ENCODE measurements at places on chromosomes 3 and 15.

DNA sequence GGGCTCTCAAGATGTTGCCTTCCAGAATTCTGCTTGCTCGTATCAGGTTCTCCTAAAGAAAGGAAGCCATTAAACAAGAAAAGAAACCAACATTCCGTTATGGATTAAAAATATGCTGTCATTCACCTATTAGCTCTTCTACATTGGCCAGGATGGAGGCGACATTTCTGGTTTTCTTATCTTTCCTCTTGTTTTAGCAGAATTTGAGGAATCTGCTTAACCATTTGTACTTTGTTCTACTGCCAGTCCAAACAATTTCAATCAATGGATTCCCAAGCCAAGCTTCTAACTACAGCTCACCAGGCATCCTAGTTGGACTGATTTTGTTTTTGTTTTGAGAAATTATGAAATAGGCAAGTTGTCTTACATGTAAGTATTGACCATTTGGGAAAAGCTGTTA lies 164.6 kb upstream of the TSC22D2 start:
- no peak for DNase-seq

GRCh38 chr15:101100118-101100517 lies 151.7 kb downstream of the CHSY1 start:
- DNase-seq = no peak

GRCh38 chr15:43046484-43046883 lies 59.4 kb downstream of the UBR1 start:
- DNase-seq = no peak

DNA sequence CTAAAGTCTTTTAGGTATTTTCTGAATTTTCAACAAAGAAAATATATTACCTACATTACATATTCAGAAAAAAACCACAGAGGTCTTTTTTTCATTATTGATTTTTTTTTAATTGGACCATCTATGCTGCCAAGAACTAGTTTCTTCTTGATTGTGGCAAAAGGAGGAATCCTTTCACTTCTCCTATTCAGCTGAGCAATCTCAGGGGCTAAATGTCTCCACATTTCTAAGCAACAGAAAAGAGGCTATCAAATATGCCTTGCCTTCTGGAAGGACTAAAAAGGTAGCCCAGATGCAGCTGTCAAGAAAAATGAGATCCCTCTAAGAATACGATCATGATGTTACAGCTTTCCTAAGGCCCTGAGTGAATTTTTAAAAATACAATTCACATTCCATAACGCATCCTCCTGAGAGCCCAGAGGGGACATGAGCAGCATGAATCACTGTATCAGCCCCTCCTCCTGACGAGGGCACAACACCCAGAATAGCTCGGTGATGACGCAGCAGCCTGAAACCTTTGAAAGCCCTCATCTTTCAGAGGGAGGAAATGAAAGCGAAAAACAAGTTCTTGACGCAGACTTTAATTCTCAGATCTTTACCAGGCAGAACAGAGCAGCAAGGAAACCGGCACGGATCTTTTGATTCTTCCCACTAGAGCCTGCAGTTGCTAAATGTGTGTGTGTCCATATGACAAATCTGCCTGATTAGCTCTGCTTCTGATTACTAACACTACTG lies 24.6 kb downstream of the RUBCN start:
- DNase-seq = peak; percentile 53

- DNase-seq = no peak
These were observed 8.4 kb downstream of the MITF start for GRCh38 chr3:69747511-69748258.

GRCh38 chr15:57541805-57542504 lies 49.7 kb upstream of the MYZAP start:
- no peak for DNase-seq

GRCh38 chr3:170137986-170138385 lies 43.5 kb downstream of the PHC3 start:
- DNase-seq = no peak

DNA sequence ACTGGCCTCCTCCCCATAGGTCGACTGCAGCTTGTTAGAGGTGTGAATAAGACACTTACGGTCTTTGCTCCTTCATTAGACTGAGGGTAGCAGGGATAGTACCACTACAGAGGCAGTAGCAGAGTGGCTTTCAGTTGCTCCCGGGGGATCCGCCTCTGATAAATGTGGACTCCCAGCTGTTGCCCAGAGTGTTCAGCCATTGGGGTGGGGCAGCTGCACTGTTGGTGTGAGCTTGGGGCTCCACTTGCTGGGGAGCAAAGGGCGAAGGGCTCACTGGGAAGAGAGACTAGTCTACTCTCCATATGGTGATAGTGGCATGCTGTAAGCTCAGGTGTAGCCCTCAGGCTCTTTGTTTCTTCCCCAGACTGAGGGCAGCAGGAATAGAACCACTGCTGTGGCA lies 239.1 kb downstream of the LRRN1 start:
- no peak for DNase-seq

- no peak for DNase-seq
These were observed 45.0 kb downstream of the CCR1 start for GRCh38 chr3:46162975-46163555.

GRCh38 chr3:176919836-176920765 lies 277.2 kb downstream of the TBL1XR1 start:
- peak; percentile 36 for DNase-seq

- no peak for DNase-seq
These were observed 146.3 kb upstream of the CTDSPL start for GRCh38 chr3:37715358-37715757.

DNA sequence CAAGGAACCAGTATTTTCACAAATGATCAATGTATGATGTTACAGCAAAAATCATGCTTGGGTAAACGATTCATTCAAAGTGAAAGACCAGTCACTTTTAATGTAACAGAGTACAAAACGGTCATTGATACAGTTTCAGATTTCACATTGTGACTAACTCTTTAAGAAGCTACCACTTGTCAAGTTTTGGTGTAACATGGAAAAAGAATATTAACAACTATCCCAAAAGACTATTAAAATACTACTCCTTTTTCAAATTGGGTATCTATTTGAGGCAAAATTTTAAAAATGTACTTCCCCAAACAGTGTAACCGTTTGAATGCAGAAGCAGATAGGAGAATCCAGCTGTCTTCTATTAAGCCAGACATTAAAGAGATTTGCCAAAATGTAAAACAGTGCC lies 31.7 kb downstream of the AKAP13 start:
- DNase-seq = no peak

DNA sequence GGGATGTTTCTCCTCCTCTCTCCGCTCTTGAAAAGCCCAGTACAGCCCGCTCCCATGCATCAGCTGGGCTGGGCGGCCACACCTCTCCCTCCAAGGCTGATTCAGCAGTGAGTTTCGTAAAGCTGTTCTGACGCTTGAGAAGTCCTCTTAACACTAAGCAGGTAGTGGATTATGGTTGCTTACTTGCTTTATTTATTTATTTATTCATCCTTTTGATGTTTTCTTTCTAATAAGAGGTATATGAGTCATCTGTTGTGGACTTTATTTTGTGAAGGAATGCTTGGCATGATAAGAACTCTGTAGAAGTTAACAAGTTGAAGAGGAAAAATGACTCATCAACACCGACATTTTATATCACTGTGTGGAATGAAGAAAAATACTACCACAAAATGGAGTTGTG lies 285.0 kb downstream of the SQOR start:
- DNase-seq = no peak

GRCh38 chr3:71784201-71784913 lies 591 bp downstream of the PROK2 start:
- no peak for DNase-seq

GRCh38 chr3:100151024-100151707 lies 36.9 kb upstream of the FILIP1L start:
- no peak for DNase-seq

DNA sequence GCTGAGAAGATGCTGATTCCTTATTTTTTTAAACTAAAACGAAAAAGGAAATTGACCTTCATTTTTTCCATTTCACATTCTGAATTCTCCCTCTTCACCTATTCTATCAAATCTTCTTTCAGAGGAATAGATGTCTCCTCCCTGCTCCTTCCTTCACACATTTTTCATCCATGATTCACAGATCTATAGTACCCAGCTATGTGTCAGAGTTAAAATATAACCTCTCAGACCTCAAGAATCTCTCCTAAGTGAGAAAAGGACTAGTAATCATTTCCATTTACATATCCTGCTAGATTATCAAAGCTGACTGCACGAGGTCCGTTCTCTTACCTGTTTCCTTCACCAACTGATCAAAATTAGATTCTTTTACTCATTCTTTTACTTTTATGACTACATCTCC lies 1297.6 kb upstream of the ALCAM start:
- DNase-seq = no peak

DNA sequence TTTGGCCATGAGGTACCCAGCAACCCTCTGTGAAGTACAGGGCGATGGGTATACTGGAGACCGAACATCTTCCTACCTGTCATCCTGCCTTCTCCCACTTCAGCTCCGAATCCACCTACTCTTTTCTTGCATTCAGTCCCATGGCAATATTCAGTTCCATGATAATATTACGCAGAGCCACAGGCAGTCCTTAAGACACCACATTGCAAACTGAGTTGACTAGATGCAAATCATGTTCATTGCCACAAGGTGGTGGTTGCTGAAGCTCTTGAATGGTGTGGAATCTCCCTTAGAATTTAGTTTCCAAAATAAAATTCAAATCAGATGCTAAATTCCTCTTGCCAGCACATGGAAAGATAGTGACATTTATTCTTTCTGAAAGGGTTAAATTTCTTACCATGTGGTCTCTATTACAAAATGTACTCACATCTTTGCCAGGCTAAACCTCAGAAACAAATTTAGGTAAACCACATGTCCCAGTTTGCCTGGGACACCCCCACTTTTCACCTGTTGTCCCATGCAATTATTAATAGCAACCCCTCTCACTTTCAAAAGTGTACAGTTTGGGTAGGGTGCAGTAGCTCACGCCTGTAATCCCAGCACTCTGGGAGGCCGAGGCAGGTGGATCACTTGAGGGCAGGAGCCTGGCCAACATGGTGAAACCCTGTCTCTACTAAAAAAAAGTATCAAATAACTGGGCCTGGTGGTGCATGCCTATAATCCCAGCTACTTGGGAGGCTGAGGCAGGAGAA lies 1.7 kb upstream of the NME9 start:
- DNase-seq = no peak

GRCh38 chr3:119862616-119863015 lies 80.7 kb downstream of the NR1I2 start:
- no peak for DNase-seq

DNA sequence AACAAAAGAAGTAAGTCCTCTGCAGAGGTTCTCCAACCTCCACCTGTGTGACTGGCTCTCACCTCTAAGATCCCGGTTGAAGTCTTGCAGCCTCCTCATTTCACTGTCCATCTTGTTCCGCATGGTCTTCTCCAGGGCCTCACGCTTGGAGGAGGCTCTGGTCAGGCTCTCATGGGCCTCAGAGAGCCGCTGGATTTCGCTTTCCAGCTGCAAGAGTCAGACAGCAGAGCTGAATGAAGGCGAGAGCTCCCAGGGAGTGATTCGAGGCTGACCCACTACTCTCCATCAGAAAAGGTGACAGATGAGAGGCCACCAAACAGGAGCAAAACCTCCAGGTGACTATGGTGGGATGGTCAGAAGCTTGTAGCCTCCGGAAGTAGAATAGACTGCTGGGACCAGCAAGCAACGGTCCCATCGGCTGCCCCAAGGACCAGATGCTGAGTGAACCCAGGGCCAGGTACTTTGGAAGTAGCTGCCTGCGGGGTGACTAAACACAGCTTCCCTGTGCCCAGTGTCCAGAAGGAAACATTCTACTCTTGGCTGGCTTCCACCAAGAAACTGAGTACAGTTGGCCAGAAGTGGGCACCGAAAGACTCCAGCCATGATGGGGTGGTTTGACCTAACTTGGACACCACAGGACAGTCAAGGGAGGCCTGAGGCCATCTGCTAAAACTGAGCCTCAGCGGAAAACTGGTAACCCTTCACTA lies 7.9 kb downstream of the AMOTL2 start:
- DNase-seq = no peak

GRCh38 chr3:183261151-183261724 lies 8.2 kb downstream of the B3GNT5 start:
- DNase-seq = no peak

DNA sequence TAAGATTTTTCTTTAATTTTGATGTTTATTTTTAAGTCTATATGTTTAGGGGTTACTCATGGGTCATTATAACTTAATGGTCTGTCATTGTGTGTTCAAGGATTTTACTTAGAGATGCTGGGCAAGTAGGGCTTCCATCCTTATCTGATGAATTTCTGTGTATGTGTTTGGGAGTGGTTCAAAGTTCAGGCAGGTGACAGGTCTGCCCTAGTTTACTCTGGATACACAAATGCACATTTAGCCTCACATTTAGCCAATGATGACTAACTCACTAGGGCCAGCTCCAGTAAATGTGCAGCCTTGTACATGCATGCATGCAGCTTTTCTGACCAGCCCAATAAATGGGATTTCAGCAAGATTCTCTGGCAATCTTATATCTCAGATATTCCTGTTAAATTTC lies 554.1 kb downstream of the SI start:
- DNase-seq = no peak

DNA sequence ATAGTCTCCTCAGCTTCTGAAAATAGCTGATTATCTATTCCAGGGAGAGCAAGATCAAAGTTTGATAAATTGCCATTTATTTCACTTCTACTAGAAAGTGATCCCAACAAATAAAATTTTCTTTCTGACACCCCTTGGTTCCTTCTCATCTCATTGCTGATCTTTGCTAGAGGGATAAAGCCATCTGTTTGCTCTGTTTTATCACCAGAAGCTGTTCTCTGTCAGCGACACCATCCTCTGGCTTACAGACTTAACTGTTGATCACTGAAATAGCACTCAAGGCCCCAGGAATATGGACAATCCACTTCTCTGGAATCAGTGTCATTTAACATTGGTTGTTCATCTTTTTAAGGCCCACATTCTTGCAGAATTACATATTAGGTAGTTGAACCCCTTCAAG lies 219.0 kb downstream of the LSAMP start:
- no peak for DNase-seq

DNA sequence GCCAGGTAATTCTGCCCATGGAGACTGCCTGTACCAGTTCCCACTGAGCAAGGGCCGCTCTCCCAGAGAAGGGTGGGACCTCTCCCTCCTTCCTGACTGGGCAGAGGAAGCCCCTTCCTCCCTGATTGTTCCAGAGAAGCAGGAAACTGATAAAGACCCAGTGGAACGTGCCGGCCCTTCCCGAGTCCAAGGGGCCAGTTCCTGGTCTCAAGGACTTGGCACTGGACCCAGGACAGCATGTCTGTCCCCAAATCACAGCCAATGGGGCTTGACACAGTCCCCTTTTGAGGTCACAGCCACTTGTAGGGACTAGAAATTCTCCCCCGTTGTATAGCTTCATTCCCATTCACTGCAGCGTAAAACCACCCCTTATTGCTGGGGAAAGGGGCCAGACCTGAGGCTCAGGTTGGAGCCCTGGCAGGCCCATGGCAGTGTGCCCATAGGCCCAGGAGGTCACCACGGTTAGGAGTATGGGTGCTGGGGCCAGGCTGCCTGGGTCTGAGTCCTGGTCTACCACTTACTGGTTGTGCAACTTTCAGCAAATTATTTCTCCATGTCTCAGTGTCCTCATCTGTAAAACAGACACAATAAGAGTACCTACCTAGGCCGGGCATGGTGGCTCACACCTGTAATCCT lies 18.1 kb downstream of the CSRNP1 start:
- no peak for DNase-seq

DNA sequence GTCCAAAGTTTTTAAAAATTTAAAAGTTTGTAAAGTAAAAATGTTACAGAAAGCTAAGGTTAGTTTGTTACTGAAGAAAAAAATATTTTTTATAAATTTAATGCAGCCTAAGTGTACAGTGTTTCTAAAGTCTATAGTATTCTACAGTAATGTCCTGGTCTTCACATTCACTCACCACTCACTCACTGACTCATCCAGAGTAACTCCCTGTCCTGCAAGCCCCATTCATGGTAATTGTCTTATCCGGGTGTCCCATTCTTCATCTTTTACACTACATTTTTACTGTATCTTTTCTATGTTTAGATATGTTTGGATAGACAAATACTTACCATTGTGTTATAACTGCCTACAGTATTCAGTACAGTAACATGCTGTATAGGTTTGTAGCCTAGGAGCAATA lies 36.7 kb upstream of the ATP10A start:
- no peak for DNase-seq

Data from spinal cord (tissue), 10 donors.